Bronchial epithelial cell (primary cell): ENCODE measurements at places on chromosomes 6 and 20. TPM values are rescaled to one million over a fixed set of nuclear protein-coding genes. Genes with fewer than 3 reads are reported as not detected.

DNA sequence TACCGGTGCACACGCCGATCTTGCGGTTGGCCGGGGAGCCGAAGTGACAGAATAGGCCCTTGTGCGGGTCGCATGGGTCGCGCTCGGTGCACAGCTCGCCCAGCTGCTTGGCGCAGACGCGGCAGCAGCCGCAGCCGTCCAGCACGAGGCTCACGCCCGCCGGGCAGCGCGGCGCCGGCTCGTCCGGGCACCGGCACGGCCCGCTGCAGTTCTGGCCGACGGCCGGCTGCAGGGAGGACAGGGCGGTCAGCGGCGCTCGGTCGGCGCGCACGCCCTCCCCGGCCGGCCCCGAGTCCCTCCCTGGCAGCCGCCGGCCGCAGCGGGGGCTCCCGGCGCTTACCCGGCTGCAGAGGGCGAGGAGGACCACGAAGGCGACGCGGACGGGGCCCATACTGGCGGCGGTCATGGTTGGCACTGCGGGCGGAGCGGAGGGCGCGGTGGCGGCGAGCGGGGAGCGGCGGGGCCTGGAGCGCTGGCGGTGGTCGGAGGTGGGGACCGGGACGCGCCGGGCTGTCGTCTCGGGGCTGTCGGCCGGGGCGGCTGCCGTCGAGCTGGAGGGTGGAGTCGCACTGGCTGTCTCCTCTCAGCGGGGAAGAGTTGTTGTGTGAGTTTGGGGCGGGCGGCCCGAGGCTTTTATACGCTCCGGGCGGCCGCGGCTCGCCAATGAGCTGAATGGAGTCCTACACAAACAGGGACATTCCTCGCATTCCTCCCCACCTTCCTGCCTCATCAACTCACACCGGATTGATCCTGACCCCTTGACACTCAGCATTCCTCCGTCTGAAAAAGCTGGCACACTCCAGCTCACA is at the start of gene CCN2:
TSS of gene CCN2 (minus strand) at position 606 of the 809 bp plus-strand sequence. CDS start at position 406, 200 bp downstream.
- peak; percentile 84 for DNase-seq

DNA sequence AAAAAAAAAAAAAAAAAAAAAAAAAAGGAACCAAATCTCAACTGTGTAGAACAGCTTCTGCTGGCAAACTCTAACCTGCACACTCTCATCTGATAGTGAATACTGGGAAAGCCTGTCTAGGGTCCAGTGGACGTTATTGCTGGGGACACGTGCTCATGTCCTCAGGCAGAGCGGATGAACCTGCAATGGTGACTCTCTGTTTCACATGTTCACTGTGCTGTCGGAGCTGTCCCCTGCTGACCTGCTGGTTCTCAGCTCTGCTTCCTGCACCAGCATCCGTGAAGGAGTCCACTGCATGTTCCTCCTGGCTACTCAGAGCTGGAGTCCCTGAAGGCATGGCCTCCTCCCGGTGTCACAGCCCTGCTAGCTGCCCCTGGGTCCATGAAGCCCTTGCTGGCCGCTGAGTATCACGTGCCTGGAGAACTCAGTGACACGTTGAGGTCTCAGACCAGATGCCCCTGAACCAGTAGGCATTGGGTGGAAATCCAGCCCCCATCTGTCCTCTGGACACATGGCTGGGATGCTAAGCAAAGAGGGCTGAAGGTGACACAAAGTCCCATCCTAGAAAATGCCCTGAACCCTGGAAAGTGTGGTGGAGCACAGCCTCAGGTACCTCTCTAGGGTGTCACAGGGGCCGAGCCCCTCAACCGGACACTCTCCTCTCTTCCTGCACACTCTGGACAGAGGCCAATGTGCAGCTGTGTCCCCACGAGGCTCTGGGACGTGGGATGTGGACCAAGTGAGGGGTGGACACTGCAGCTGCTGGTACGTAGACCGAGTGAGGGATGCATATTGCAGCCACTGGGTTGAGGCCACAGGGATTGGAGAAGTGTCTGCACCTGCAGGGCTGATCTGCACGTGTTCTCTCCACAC is 54.9 kb upstream of the FRMD1 start:
- no peak for DNase-seq

BPIFB4 gene
- total RNA-seq, result not detected in 2 replicates

DNA sequence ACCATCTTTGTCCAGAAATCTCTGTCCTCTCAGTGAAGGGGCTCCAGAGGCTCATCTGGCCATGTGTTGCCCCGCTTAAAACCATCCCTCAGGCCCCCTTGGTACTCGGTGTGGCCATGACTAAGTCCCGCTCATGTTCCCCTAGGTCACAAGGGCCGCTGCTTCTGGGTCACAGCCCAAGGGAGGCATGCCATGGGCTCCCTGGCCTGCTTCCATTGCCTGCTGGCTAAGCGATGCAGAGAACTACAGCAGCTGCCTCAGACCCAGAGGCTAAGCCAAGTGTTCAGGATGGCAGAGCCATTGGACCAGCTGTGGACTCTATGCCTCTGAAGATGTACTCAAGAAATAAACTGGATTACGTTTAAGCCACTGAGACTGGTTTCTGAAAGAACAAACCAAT is 95.5 kb downstream of the ZFP64 start:
- no peak for DNase-seq

IL17F gene
- total RNA-seq, result not detected in 2 replicates

RAET1L gene
- total RNA-seq, result 0.79 and 20.4 TPM in 2 replicates

OR2B6 gene
- not detected in 2 replicates for total RNA-seq
